T-helper 2 cell (primary cell): ENCODE measurements at places on chromosomes 13 and 19.
A peak's percentile ranks its signal among the peaks of the same experiment; 100 is the strongest.

DNA sequence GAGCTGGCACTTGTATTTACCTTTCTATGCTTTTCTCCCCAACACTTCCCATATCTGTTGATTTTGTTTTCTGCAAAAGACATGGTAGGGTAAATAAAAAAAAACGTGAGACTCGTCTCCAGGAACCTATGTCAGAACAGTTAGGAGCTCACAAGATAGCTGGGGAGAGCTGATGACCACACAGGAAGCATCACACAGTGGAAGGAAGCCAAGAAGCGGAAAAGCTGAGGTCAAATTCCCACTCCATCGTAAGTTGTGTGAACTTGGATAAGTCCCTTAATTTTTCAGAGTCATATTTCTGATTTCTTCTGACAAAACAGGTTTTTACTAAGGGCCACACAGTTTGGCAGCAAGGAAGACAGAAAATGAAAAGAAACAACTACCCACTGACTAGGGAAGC is 199.6 kb downstream of the KLF5 start:
- no peak for DNase-seq

GRCh38 chr13:66563076-66563475 is 667.1 kb downstream of the PCDH9 start:
- DNase-seq: no peak

DNA sequence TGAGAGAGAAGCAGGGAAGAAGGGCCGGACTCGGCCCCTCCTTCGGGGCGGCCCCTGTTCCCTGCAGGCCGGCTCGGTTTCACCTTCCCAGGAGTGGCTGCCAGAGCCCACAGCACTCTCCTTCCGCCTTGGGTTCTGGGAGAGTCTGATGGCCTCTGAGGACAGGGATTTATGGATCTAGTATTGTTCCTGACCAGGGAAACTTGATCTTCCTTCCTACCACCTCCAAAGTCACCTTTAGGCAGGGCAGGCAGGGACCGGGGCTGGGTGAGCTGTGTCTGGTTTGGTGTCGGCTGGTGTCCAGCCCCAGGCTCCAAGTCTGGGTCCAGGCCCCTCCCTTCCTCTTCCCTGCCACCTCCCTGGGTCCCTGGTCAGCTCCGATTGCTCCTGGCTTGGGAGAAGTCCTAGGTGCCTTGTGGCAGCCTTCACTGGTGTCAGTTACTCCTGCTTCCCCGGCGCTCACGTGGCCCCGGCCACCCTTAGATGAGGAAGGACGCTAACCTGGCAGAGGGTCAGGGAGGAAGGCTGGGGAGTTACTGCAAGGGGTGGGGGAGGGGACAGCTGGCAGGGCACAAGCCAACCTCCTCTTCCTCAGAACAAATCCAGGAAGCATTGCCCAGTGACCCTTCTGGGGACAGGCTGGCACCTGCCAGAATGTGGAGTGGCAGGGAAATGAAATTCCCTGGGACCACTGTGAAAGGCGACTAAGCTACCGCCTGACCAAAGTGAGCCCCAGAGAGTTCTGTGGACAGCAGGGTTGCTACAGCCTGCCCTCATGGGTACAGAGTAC is 18.8 kb downstream of the RFX1 start:
- no peak for DNase-seq

GRCh38 chr13:66033924-66034323 is 1196.2 kb downstream of the PCDH9 start:
- no peak for DNase-seq

GRCh38 chr13:65907666-65908525 is 1322.2 kb downstream of the PCDH9 start:
- DNase-seq: no peak

GRCh38 chr19:4988770-4989251 is 19.9 kb downstream of the KDM4B start:
- no peak for DNase-seq

- DNase-seq: peak; percentile 68
Observed at GRCh38 chr19:35142606-35143230, 337 bp upstream of the FXYD7 start.

GRCh38 chr19:33831825-33832224 is 35.2 kb downstream of the KCTD15 start:
- no peak for DNase-seq

DNA sequence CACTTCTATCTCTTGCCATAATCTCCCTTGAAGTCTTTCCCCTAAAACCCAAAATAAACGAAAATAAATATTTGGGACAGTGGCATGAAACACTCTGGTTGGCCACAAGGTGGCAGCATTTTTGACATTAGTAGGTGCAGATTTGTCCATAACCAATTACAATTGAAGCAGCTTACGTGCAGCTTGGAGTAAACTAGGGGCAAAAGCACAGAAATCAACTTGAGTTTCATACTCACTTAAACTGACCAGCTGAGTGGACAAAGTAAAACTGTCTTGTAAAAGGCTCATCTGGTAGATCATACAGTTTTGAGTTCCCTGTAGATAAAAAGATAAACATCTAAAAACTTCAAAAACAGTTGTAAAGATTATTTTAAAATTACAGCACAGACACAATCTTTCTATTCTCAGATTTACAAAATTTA is 18.8 kb downstream of the PDCD5 start:
- peak; percentile 17 for DNase-seq

GRCh38 chr13:79724348-79725103 is 243.6 kb downstream of the NDFIP2 start:
- no peak for DNase-seq

DNA sequence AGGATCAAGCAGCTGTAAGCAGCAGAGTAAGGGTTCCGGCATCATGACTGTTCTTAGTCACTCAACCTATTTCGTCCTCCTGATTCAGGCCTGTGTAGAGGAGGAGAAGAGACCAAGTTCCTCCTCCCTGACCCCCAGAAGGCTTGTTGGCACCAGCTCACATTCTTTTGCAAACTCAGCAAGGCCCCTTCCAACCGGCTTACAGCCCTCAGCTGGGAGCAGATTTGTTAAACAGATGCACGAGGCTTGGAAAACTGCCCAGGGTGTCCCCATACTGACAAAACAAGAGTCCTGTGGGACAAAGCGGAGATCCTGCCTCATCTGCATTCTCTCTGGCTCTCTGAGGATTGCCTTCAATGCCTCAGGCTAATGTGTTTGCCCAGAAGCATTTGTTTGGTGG is 113.2 kb upstream of the SOX21 start:
- DNase-seq: no peak

DNA sequence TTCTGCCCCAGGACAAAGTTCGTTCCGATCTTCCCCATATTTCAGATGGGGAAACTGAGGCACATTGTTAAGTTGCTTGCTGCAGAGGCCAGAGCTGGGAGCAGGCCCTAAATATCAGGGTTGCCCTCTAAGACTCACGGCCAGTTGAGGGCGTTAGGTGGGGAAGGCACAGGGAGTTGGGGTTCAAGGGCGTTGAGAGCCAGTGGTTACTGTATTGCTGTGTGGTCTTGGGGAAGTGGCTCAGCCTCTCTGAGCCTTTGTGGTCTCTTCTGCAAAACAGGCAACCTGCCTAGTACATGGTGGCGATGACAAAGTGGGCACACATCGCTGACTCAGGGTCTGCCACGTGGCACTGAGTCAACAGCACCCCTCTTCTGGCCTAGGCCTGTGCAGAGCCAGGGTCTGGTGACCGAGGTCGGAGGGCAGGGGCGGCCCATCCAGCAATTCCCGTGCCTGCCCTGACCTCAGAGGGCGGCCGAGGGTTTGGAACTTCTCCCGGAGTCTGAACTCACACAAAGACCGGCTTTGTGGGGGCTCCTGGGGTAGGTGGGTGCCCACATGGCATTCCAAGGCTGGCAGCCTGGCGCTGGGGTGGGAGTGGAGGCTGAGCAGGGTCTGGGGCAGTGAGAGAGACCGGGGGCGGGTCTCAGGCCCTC is 10.2 kb downstream of the TNFAIP8L1 start:
- DNase-seq: no peak

DNA sequence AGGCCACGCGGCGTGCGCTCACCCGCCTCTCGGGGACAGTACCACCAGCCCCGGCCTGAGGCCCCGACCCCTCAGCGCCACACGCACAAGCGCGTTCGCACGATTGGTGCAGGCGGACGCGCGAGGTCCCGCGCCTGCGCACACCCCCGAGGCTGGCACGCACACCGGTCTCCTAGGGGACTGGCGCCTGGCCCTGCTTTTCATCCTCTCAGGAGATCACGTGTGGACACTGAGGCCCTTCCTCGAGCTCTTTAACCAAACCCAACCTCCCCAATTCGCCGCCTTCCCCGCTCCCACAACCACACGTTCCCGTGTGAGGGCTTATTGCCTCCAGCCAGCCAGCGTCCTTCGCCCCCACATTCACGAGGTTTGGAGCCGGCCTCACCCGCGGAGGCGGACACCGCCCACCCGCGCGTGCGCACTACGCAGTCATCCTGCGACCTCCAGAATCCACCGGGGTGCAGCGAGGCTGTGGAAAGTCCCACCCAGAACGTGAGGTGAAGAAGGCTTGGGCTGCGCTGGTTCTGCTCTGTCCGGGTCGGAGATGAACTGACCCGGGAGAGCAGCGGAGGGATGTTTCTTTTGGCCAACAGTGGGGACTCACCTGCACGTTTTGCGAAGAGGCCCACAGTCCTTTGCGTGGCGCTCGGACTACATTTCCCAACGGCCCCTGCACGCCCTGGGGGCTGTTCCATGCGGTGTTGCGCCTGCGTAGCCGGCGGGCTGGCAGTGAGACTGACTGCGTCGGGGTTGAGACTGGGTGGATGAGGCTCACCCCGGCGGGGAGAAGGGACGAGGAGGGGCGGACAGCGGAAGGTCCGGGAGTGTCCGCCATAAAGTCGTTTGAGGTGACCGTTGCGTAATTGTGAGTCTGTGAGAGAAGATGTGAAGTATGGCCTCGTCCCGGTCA is 539 bp upstream of the ZNF667 start:
- peak; percentile 19 for DNase-seq

- DNase-seq: peak; percentile 43
Observed at GRCh38 chr19:13850910-13851733, 25.8 kb upstream of the NANOS3 start.

DNA sequence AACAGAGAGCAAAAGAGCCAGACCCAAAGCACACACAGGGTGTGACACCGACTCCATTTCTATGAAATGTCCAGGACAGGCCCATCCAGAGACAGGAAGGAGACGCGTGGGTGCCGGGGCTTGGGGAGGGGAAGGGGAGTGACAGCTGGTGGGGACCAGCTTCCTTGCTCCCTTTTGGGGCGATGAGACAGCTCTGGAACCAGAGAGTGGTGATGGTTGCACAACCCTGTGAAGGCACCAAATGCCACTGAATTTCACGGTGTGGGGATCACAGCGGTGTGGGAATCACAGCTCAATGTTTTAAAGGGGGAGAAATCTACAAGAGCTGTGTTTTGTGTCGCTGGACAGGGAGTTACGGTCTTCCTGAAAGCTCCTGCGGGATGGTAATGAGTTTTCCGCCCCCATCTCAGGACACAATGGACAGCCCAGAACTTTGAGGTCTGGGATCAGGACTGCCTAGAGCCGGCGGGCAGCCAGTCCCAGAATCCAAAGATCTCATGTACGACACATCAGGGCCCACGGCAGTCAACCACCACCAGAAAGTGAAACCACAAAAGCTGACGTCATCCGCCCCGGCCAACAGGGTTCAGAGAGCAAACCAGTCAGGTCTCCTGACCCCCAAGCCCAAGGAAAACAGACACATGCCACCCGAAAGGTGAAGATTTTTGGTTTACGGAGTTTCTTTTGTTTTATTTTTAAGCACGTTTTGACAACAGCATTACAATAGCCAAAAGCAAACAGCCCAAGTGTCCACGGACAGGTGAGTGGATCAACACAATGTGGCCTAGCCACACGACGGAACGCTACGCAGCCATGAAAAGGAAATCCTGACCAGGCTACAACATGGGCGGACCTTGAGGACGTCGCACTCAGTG is 7.3 kb downstream of the SGTA start:
- no peak for DNase-seq
